NCI-H1092 (cell line): ENCODE measurements at places on chromosomes 12 and 14.
A peak's percentile ranks its signal among the peaks of the same experiment; 100 is the strongest.

DNA sequence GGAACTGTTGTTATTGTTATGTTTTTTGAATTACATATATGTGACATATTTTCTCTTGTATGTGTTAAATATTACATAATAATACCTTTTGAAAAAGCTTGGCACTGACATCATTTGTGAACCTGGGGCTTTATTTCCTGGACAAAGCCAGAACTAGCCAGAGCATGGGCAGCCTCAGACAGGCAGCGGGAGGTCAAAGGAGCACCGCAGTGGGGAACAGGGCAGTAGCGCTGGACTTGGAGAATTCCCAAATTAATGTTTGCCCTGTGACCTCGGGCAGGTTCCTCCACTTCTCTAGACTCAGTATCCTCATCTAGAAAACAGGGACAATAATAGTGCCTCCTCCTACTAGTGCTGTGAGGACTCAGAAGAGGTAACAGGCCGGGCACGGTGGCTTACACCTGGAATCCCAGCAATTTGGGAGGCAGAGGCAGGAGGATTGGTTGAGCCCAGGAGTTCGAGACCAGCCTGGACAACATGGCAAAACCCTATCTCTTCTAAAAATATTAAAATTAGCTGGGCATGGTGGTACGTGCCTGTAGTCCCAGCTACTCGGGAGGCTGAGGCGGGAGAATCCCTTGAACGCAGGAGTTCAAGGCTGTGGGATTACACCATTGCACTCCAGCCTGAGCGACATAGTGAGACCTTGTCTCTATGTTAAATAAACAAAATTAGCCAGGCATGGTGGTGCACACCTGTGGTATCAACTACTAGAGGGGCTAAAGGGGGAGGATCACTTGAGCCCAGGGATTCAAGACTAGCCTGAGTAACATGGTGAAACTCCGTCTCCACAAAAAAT lies 27.3 kb upstream of the ITPK1 start:
- no peak for DNase-seq

DNA sequence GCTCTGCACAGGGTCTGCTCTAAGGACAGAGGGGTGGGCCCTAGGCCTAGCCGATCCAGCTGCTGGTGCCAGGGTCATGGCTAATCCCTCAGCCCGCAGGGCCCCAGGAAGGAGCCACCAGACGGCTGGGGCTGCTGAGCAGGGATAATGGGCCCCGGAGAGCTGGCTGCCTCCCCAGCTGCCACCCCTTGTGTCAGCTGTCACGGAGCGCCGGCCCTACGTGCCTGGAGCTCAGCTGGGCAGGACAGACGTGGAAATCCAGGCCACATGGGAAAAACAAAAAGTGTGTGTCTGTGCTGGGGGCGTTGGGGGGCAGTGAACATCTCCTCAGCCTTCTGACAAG lies 36.2 kb downstream of the CHGA start:
- peak; percentile 71 for DNase-seq

DNA sequence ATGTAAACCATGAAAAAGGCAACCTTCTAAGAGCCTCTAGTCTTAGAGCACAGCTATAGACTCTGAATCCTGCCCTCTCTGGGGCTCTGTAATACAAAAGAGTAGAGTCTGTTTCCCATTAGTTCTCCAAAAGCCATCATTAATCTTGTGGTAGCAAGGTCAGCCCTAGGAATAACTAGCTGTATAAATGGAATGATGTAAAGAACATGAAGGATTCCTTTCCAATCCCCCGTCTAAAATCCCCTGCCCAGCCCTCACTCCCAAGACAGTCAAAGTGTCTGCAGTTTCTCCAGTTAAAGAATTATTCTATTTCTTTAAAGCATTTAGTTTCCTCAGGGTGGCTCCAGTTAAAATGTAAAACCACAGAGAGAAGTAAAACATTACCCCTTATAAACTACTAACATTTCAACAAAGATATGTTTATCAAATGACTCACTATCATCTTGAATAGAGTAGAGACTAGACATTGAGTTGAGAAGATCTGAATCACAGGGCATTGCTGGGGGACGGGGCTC lies 104.2 kb downstream of the ST8SIA1 start:
- no peak for DNase-seq

DNA sequence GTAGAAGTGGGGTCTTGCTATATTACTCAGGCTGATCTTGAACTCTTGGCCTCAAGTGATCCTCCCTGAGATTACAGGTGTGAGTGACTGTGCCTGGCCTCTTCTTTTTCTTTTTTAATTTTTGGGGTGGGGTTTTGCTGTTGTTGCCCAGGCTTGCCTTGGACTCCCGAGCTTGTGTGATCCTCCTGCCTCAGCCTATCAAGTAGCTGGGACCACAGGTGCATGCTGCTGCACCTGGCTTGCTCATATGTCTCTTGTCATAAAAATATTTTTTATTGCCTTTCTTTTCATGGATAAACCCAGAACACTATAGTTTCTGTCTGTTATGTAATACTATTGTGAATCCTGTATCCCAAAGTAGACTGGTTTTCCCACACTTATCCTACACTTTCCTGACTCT lies 26.0 kb downstream of the SCYL2 start:
- no peak for DNase-seq

DNA sequence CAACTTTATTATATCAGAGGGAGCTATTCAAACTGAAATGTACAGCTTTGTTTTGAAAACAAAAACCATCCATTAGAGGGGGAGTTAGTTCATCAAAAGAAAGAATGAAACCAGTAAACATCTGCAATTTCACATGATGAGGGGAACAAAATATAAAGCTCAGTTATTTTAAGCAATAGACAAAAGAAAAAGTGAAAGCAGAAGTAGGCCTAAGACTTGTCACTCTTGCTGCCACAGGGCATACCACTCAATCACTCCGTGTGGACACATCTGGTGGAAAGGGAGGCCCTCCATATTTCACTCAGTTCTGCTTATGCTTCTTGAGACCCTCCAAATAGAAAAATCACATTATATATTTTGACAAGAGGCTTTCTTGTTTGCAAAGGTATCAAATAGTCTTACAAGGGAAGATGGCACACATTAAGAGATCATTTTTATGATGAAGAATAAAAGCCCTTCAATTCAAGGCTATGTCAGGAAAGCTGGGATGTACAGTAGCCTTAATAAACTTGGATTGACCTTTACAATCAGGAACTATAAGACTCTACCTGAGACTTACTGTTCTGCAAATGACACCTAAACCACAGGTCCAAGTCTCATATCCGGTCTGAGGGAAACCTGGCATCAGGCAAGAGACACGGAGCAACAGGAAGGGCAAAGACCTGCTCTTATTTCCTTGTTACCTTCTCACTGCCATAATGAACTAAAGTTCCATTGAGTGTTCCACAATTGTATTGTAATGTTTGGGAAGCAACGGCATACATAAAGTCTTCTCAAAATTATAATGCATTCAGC lies 222.5 kb upstream of the GRIP1 start:
- DNase-seq = no peak

DNA sequence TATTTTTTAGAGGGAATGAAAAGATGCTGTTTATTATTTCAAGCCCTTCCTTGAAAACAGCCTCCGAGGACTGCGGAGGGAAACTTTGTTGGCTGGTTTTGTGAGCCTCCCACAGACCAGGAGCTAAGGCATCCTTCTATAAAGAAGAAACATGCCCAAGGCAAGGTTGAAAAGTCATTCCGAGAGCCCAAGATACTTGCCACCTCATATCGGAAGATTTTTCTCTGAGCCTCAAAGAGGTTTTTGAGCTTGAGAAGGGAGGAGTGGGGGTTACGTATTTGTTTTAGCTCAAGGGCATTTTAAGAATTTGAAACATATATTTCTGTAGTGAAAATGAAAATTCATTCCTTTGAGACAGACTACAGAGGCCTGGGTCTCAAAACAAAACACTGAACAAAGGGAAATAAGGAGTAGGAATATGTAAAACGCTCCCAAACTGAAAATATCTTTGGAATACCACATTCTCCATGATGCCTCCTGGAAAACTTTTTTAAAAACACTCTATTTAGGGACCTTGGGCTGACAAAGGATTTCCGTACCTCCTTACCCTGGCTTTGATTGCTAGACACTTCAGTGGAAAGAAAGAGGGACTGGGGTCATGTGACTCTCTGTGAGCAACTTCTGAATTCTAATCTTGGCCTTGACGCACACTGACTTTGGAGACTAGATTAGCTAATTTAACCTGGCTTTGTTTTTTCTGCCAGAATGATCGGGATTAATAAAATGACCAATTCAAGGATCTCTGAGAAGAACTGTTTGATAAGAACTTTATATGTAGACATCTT lies 180.9 kb downstream of the SRGAP1 start:
- DNase-seq = no peak
